ENCODE measurements at places on chromosomes 1 and 21. TPM values are rescaled to one million over a fixed set of nuclear protein-coding genes. Genes with fewer than 3 reads are reported as not detected.

SPRR5 gene
- total RNA-seq, result not detected

OPRD1 gene
- not detected for total RNA-seq

HTR6 gene
- total RNA-seq, result not detected

OR6N1 gene
- total RNA-seq, result not detected

FCRL5 gene
- total RNA-seq, result 10.3 TPM
